C1 segment of cervical spinal cord (tissue), 14 donors: ENCODE measurements at places on chromosomes 7 and 10.

DNA sequence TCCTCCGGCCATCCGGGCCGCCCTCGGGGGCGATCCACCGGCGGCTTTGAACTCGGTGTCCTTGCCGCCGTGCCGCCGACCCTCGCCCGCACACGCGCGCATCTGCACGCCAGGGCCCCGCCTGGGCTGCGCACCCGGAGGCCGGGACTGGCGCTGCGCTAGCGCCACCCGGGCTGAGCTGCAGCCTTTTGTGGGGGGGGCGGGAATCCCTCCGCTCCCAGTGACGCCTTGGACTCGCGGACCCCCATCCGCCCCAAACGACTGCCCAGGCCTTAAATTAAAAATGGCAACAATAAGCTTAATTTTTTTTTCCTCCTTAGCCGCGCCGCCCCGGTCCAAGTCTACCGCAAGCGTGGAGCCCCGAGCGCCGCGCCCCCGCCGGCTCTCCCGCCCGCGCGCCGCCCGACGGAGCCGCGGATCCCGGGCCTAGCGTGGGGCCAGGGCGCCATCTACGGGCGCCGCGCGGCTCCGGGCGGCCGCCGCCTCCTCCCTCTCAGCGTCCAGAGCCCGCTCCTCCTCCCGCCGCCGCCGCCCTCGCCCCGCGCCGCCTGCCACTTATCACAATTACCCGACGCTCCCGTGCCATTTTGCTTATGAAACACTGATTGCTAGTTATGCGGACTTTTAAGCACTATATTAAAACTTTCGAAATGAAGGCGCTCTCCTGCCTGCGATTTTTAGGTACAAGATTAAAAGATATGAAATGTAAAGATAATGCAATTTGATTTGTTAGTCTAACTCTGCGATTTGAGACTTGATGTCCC is 7.5 kb upstream of the EBF3 start:
- no peak for DNase-seq

GRCh38 chr10:61931620-61932332 is 30.3 kb downstream of the ARID5B start:
- no peak for DNase-seq

DNA sequence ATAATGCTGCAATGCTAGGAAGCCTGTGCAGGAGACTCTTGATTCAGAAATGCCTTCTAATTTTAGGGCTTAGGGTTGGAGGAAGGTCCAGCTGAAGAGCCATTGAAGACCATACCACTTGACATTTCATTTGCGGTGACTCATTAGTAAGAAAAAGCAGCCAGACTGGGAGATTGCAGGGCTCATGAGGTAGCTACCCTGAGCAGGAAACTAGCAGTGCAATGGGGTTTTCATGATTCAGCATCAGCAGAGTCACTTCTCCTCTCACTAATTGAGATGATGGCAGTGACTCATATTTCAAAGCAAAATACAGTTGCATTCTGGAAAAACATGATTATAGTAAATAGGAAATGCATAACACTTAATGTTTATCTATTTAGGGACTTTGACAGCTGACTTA is 434.1 kb downstream of the DNAJB9 start:
- no peak for DNase-seq

GRCh38 chr10:77157248-77158019 is 480.2 kb downstream of the KCNMA1 start:
- no peak for DNase-seq

DNA sequence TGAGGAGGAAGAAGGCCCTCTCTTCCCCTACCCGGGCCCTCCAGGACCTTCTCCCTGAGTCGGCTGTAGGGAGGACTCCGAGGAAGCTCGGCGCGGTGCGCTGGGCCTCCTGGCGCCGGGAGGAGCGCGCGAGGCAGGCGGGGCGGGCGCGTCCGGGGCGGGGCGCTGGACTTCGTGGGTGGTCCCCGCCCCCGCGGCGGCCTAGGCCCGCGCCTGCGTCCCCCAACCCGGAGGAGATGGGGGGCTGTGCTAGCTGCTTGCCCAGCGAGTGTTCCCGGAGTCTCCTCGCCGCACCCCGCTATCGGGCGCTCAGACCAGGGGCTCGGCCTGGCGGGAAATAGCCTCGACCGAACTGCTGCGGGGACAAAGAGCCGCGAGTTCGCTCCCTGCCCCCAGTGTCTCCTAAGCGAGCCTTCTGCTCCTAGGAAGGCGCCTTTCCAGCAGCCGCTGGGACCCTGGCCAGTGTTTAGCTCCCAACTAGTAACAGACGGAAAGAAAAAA is 19.2 kb upstream of the SMO start:
- DNase-seq = no peak

DNA sequence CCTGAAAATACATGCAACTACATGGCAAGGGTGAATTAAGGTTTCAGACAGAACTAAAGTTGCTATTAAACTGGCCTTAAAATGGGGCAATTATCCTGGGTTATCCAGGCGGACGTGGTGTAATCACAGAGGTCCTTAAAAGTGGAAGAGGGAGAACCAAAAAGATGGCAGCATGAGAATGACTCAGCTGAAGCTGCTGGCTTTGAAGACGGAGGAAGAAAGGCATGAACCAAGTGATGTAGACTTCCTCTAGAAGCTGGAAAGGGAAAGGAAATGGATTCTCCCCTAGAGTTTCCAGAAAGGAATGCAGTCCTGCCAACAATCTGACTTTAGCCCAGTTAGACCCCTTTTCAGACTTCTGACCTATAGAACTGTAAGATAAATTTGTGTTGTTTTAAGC is 27.0 kb upstream of the UBN2 start:
- DNase-seq = no peak

- no peak for DNase-seq
Observed at GRCh38 chr7:139566075-139566474, 42.6 kb downstream of the CLEC2L start.

GRCh38 chr10:59687657-59688056 is 22.0 kb downstream of the SLC16A9 start:
- DNase-seq = no peak

- no peak for DNase-seq
Observed at GRCh38 chr10:112287844-112288243, 4.6 kb downstream of the TECTB start.

GRCh38 chr7:133386205-133386604 is 133.3 kb downstream of the EXOC4 start:
- no peak for DNase-seq

DNA sequence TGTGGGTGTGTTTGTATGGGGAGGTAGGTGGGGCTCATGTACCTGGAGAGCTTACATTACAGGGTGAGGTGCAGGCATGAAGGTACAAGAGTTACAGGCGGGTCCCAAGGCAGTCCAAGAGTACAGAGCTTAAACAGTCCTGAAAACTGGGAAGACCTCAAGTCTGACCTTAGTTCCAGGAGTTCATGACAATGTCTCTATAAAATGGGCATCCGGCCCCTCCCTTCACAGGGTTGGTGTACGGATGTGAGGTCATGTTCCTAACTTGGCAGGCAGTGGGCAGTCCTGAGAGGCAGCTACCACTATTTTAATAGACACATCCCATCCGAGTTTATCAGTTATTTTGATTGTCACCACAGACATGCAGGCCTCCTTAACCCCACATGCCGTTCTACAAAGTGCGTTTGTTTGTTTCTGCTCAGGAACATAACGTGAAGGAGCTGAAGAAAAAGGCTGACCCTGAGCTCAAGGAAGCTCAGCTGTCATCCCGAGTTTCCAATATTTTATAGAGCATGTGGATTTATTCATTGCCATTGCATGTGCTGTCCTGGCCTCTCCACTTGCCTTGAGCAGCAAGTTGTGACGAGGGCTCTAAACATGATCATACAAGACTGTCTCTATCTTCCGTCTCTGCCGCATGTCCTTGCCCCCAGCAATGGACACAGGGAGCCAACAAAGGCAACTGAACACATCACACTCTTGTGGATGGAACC is 647.5 kb upstream of the IGFBP3 start:
- DNase-seq = no peak

DNA sequence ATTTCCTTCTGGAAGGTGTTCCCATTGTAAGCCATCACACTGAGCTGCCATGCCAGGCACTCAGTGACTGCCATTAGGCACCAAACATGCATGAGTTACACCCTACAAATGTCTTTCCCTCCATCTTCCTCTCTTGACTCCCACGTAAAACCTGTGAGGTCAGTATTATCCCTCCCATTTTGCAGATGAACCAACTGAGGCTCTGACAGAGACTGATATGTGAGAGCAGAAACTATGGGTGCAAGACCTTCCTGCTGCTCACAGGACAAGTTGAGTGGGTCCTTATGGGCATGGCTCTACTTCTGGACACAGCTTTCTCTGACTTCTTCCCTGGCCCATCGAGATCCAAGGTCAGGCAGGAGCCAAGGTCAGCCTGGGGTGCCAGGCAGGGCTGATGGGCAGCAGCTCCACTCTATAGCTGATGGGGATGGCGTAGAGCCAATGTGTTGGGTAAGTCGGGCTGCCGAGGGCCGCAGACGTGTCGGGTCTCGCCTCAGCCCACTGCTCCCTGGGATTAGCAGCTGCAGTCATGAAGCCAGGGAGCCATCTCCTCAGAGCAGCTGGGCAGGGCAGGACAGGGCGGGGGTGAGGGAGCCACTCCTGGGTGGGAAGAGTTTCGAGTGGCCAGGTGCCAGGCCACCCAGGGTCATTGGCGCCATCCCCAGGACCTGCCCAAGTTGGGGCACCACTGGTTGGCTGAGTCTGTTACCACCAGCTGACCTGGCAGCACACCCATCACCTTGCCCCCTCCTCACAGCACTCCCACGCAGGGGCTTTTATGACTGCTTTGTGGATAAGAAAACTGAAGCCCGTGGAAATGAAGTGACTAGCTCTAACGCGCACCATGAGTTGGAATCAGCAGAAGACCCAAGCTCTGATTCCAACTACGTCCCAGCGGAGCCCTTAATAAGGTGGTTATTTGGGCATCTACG is 117.8 kb upstream of the ZMIZ1 start:
- DNase-seq = no peak

DNA sequence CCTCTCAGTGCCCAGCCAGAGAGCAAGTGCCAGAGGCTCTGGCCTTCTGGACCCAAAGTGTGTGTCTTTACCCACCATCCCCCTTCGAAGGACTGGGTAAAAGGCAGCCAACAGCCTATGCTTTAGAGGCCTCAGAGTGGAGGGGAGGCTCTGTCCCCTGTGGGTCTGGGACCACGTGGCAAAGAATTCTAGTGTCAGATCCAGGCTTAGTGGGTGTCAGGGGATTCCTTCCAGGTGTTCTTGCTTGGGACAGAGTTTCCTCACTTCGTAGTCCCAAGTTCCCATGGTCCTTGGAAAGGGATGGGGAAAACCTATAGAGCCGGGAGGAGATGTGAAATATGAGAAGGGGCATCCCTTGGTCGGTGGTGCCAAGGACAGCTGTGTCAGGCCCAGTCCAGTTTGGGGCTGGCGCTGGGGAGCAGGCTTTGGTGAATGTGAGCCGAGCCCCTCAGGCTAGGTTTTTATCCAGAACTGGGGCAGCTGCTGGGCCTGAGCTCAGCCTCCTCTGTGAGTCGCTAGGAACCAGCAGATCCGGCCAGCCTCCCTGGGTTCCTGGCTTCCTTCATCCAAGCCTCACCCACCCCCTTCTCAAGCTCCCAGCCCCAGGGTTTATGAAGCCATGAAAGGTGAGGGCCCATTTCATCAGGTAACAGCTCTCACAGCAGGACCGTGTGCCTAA is 71.2 kb downstream of the C10orf105 start:
- no peak for DNase-seq

- DNase-seq = no peak
Observed at GRCh38 chr10:68139448-68140272, 30.4 kb downstream of the MYPN start.

DNA sequence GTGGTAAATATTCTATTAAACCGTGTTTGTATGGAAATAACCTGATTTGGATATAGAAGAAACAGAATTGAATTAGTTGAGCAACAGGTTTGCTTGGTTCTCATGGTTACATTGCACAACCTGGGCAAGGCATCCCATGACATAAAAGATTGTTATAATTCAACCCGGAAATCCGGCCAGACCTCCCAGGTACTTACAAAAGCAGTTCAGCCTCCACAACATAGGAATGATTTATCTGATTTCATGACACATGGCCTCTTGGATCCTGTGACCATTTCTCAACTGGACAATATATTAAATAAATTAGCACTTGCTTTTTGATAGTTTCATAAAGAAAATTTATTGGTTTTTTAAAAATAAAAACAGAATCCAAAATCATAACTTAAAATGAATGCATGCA is 55.1 kb upstream of the PTPN12 start:
- DNase-seq = no peak

DNA sequence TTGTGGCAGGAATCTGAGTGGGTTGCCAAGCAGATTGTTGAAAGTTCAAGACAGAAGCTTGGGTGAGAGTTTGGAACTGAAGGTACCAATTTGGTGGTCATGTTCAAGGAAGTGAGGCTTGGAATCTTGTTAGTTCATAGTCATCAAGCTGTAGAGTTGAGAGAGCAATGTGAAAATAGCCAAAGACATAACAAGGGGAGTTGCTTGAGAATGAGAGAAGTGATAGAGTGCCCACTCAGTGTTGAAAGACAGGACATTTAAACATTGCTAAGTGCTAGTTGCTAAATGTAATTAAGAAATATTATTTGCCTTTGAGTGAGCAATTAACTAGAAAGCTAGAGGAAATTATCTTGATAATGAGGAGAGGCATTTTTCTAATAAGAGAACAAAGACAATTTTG is 17.0 kb downstream of the ITGB8 start:
- no peak for DNase-seq

DNA sequence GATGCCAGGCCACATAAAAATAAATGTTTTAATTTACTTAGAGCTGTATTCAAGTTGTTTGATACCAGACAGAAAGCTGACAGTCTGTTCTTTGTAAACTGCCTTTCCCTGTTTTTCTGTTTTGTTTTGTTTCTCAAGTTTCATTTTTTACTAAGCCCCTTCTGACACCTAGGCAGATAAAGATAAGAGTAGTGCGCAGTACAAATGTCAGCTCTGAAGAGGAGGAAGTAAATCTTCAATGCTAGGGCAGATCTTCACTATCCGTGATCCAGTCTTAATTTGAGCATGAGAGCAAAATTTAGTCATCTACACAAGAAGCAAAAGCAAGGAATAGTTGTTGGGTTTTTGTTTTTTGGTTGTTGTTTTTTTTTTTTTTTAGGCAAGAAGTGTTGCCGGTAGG is 27.3 kb downstream of the MTURN start:
- DNase-seq = no peak

- DNase-seq = no peak
Observed at GRCh38 chr7:48154792-48155413, 16.4 kb upstream of the ABCA13 start.

- no peak for DNase-seq
Observed at GRCh38 chr10:31536302-31536701, 217.3 kb downstream of the ZEB1 start.
